Endothelial cell of umbilical vein (primary cell): ENCODE measurements at places on chromosomes 6 and 20.

DNA sequence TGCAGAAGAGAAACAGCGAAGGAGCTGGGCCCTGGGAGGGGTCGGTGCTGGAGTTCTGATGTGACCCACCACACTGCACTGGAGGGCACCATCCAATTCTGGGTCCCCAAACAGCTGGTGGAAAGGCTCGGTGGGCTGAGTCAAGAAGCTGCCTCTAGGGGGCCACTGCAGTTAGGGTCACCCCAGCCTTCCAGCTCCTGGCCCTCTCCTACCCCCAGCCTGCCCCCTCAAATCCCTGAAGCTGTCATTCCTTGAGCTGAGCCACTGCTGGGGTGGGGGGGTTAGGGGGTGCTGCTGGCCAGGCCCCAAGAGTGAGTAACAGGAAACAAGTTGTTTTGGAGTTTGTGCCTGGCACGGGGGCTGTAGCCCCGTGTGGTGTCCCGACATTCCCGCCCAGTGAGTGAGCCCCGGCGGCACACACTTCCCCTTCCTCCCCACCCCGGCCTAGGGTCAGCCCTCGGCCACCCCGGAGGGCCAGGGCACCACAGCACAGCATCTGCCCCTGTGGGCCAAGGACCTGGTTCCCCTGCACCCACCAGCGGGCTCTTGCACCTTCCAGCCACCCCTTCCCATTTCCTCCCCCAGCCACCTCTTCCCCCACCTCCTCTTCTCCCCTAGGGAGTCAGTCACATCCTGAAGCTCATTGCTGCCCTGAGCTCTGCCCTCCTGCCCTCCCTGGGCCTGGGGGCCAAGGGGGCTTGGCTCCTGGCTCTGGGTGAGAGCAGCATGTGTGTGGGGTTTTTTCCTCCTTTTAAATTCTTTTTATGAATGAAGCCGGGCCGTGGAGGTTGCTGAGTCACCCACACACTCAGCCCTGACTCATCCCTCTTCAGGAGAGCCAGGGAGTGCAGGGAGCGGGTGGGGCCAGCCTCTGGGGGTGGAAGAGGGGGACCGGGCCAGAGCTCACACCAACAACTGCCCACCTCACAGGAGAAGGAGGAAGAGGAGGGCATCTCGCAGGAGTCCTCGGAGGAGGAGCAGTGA, 4.6 kb downstream of the SMIM29 start:
- DNase-seq, result peak; percentile 92

GRCh38 chr6:4289770-4290320, 154.5 kb upstream of the ECI2 start:
- no peak for DNase-seq

- DNase-seq, result no peak
Observed at GRCh38 chr6:127117979-127118297, 533 bp upstream of the RSPO3 start.

DNA sequence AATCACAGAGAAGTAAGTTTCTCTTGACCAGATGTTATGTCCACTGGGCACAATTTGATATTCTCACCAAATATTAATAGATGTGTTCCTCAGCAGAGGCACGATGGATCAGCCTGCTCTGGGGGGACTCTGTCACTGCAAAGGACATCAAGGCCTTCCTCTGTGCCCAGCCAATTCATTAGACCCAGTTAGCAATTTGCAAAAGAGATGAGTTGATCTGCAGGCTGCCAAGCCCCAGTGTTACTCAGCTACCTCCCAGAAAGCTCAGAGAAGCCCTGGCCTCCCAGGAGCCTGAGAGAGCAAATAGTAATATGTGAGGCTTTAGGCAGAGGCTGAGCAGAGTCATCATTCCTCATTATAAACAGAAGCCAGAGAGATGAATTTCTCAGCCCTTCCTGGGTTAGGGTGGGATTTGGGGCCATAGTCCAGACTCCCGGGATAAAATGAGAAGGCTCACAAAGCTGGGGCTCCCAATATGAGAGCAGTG, 54.2 kb downstream of the ZNF831 start:
- DNase-seq, result no peak

- DNase-seq, result no peak
Observed at GRCh38 chr6:13024616-13025015, 303.7 kb downstream of the TBC1D7 start.

DNA sequence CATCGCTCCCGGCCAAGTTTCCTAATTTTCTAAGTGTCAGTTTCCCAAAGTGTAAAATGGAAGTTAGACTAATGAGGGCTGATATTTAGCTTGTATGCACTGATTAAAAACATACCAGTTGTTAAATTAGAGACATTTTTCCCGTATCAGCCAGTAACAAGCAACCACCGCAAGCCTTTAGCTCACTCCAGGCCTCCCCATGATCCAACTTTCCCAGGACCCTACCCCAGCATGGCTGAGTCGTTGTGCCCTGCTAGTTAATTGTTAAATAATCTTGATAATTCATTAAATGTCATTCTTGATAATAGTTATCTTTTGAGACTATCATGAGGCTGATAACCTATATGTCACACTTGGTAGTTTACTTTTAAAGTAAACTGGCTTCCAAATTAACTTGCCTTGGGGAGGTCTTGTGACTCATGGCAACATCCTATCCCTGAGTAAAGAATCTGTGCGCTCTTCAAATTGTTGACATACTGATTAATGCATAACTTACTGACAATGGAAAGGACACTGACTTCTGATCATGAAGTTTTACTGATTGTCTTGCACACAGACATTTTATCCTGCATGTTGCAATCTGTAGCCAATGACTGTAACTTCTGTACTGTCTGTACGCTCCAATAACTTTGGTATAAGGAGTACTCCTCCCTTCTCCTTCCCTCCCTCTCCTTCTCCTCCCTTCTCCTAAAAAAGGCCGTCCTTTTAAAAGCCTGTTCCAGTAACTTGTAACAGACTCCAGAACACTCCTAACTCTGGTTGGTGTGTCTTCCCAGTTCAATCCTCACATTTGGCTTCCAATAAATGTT, 6.3 kb upstream of the GTF3C6 start:
- no peak for DNase-seq

- DNase-seq, result no peak
Observed at GRCh38 chr20:45487231-45487635, 17.7 kb downstream of the WFDC2 start.

DNA sequence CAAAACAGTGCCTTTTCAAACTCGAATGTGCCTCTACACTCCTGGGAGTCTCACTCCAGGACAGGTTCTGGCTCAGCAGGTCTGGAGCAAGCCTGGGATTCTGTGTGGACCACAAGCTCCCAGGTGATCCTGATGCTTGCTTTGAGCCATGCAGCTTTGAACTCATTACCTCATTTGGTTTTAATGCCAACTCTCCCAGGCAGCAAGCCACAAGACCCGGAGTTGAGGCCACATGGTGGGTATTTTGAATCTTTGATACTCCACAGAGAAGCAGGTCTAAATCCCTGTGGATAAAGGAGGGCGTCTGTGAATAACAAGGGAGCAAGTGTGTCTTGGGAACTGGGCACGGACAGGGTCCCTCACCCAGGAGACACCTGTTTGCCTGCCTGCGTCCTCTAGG, 205.4 kb upstream of the CST7 start:
- DNase-seq, result no peak

DNA sequence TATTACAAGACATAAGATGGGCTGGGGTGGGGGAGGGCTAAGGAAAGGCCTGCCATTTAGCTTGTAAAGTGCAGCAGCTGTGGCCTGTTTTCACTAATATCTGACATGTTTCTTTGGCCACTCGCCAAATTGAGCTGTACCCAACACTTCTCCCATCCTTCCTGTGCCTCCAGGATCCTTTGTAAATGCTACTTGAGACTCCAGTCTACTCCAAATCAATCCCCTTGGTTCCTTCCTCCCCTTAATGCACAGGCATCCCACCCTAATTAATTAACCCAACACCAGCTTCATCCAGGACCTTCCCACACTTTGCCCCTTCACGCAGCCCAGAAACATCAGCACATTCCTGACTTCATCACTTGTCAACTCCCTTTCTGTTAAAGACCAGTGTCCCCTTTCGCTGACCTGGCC, 55.0 kb upstream of the TCF21 start:
- no peak for DNase-seq

DNA sequence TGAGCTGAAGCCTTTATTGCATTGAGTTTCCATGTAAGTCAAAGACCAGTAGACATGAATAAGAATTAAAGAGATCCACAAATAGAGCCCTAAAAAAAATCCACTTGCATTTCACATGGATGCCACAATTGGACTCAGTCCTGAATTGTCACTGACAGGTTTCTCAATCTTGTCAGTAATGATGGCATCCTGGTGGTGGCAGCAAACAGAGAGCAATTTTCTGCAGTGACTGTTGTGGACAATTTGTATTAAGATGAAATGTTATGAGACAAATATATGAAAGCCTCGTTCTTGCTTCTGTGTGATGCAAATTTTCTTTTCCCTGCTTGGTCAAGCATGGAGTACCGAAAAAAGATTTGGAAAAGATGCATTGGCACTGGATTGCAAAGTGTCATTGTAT, 278.9 kb downstream of the SAMD5 start:
- no peak for DNase-seq

DNA sequence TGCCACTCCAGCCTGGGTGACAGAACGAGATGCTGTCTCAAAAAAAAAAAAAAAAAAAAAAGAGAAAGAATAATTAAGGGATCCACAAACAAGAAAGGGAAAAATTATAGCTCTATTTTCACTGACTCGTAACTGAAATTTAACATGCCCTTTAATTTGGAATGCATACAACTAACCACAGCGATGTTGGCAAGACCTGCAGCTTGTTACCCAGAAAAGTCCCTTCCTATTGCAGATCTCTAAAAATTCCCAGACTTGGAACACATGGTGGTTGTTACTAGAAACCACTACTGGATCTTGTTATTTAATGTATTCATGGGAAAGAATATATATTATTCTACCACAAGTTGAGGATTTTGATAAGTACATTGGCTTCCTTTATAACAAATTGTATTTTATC, 27.8 kb upstream of the SMIM28 start:
- no peak for DNase-seq

DNA sequence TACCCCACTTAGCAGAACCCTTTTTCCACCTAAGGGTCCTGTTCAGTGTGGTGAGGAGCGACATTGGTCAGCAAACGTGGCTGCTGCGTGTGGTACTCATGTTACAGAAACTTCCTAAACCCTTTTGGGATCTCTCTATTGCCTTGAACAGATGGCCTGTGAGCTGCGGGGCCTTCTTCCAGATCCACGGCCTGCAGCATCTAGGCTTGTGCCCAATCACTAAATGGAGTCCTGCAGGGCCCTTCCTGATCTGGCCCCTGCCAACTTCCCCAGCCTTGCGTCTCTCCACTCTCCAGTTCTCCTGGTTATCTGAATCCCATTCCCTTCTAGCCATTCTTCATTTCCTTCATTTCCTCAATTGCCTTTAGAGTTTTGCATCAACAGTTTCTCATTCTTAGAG, 85.6 kb downstream of the PDE7B start:
- DNase-seq, result no peak

DNA sequence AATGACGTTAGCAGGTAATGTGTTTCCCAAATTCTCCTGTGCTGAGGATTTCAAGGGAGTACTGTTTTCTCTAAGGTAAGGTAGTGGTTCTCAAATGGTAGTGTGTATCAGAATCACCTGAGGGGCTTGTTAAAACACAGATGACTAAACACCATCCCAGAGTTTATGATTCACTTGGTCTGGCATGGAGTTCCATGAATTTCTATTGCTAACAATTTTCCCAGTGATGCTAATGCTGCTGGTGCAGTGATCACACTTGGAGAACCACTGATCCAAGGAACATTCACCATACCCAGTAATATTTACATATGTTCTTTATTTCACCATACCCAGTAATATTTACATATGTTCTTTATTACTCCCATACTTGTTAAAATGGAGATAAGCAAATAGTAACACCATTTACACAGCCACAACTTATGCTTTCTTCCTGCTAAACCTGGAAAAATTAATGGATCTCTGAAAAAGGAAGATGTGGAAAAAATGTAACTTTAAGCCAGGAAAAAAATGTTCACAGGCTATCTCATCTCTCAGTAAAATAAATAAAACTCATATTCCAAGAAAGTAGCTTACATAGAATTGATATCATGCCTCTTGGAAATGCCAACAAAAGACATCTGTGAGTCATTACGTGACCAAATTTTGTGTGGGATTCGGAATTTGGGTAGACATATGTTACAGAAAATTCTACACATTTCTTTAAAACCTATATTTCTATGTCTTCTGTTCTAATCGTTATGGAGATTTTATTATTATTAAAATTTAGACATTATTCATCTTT, 129.5 kb downstream of the MMUT start:
- DNase-seq, result no peak

DNA sequence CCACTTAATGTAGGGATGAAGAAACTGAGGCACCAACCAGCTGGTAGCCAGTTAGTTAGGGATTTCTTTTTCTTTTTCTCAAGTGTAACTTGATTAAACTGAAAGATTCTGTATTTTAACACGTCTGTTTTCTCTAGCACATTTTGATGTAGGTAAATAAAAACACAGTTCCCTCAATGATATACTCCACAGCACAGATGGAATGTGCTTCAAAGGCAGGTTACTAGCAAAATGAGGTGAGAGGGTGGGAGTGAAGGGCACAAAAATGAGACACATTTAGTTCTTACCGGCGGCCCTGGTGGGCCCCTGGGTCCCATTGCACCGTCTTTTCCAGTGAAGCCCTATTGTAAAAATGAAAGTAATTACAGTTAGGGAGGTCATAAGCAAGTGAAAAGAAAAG, 108.9 kb downstream of the COL12A1 start:
- DNase-seq, result no peak

GRCh38 chr6:26232940-26233648, 131.9 kb upstream of the BTN3A2 start:
- peak; percentile 26 for DNase-seq

GRCh38 chr6:86888301-86888700, 49.0 kb upstream of the HTR1E start:
- no peak for DNase-seq

DNA sequence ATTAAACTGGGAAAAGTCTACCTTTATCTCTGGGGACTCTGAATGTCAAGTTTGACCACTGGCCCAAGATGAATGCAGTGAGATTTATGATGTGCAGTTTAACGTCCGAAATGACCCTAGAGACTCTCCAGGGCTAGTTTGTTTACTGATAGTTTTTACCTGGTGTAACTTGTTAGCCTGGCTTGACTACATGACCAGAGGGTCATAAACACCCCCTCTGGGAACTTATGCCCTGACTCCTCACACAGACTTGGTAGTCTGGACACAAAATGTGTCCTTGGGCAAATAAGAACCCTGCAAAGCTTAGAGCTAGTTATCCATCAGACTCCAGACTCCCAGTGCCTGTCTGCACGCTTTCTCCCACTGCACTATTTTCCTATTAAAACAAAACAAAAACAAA, 606.5 kb downstream of the HACE1 start:
- DNase-seq, result no peak

- no peak for DNase-seq
Observed at GRCh38 chr6:135616655-135617054, 119.1 kb upstream of the AHI1 start.

GRCh38 chr6:113776998-113777397, 80.1 kb upstream of the MARCKS start:
- DNase-seq, result no peak

DNA sequence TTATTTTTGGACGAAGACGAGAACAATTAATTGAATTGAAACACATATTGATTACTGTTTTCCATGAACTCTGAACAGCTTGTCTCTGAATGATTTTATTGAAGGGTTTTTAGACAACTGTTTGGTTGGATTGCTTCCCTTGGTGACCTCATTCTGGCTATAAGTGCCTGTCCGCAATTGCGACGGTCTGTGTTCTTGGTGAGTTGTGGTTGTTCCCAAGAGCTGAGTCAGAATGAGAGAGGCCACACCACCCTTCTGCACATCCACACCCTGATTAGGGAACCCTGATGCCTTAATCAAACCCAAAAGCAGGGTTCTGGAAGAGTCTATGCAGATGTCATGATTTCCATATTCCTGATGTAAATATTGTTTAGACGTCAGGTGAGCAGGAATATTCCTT, 747.0 kb downstream of the PTPRT start:
- DNase-seq, result no peak
